ENCODE measurements at places on chromosomes 2 and 18. TPM values are rescaled to one million over a fixed set of nuclear protein-coding genes. Genes with fewer than 3 reads are reported as not detected.

GRCh38 chr2:240846873-240847595 lies 21.6 kb upstream of the AGXT start:
- H3K27me3 ChIP-seq = no peaks in the 10 kb centered on the region
- no peaks in the 10 kb centered on the region for H3K36me3 ChIP-seq
- H3K4me1 ChIP-seq = no peaks in the 10 kb centered on the region
- H3K27ac ChIP-seq = no peak overlapping the region

- no peak for DNase-seq
- H3K27ac ChIP-seq = no peak overlapping the region
- H3K4me3 ChIP-seq = no peak overlapping the region
- no peaks in the 10 kb centered on the region for H3K27me3 ChIP-seq
Observed at GRCh38 chr18:63202828-63203227, 116.7 kb downstream of the BCL2 start.

The TPGS2 gene
- polyA plus RNA-seq = 54.7 TPM

GRCh38 chr2:25286025-25286400 lies 55.7 kb downstream of the DNMT3A start:
- peak; percentile 50 for DNase-seq
- H3K27ac ChIP-seq = peak overlapping the region; percentile 9
- H3K4me3 ChIP-seq = no peak overlapping the region
- H3K4me1 ChIP-seq = no peaks in the 10 kb centered on the region
- peaks cover 73% of the 10 kb centered on the region for H3K36me3 ChIP-seq
- no peaks in the 10 kb centered on the region for H3K27me3 ChIP-seq

GRCh38 chr2:216849987-216850386 lies 9.9 kb downstream of the TNP1 start:
- no peaks in the 10 kb centered on the region for H3K36me3 ChIP-seq
- no peaks in the 10 kb centered on the region for H3K27me3 ChIP-seq
- no peaks in the 10 kb centered on the region for H3K4me1 ChIP-seq
- H3K27ac ChIP-seq = no peak overlapping the region

- no peaks in the 10 kb centered on the region for H3K4me1 ChIP-seq
- H3K4me3 ChIP-seq = no peak overlapping the region
- no peaks in the 10 kb centered on the region for H3K27me3 ChIP-seq
Observed at GRCh38 chr2:239035361-239035814, 187.5 kb downstream of the TWIST2 start.

The TACR1 gene
- not detected for polyA plus RNA-seq

GRCh38 chr2:80141007-80141726 lies 163.4 kb downstream of the LRRTM1 start:
- no peak overlapping the region for H3K4me3 ChIP-seq
- no peaks in the 10 kb centered on the region for H3K36me3 ChIP-seq
- no peak overlapping the region for H3K27ac ChIP-seq
- no peaks in the 10 kb centered on the region for H3K4me1 ChIP-seq
- no peak for DNase-seq

DNA sequence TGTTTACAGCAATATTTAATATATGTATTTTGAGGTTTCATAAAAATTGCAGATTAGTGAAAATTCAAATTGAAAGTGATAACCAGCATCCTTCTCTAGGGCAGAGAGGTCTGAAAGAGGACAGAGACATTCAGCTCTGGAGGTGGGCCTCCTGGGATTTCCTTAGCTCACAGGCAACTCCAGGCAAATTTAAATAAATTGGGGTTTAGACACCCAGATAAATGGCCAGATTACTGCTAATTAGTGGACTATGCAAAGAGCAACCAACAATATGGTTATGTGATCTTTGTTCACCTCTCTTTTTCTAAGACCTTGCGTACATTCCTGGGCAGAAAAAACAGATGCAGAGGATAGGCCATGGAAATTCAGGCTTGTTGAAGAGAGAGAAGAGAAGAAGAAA lies 1282.8 kb upstream of the ACVR2A start:
- H3K27me3 ChIP-seq = no peaks in the 10 kb centered on the region
- H3K27ac ChIP-seq = no peak overlapping the region
- H3K4me1 ChIP-seq = no peaks in the 10 kb centered on the region
- no peak overlapping the region for H3K4me3 ChIP-seq
- H3K36me3 ChIP-seq = no peaks in the 10 kb centered on the region
- no peak for DNase-seq

The SLC40A1 gene
- 72.6 TPM for polyA plus RNA-seq

DNA sequence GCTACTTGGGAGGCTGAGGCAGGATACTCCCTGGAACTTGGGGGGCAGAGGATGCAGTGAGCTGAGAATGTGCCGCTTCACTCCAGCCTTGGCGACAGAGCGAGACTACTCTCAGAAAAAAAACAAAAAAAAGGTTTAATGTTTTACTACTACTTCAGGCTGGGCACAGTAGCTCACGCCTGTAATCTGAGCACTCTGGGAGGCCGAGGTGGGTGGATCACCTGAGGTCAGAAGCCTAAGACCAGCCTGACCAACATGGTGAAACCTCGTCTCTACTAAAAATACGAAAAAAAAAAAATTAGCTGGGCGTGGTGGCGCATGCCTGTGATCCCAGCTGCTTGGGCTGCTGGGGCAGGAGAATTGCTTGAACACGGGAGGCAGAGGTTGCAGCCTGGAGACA lies 75.7 kb upstream of the ATIC start:
- H3K36me3 ChIP-seq = no peaks in the 10 kb centered on the region
- H3K4me3 ChIP-seq = no peak overlapping the region
- H3K27ac ChIP-seq = no peak overlapping the region
- DNase-seq = no peak
- no peaks in the 10 kb centered on the region for H3K27me3 ChIP-seq

GRCh38 chr18:8162802-8163201 lies 446.4 kb upstream of the RAB12 start:
- no peak for DNase-seq
- H3K4me3 ChIP-seq = no peak overlapping the region
- H3K36me3 ChIP-seq = no peaks in the 10 kb centered on the region
- no peaks in the 10 kb centered on the region for H3K4me1 ChIP-seq
- H3K27me3 ChIP-seq = no peaks in the 10 kb centered on the region
- no peak overlapping the region for H3K27ac ChIP-seq

DNA sequence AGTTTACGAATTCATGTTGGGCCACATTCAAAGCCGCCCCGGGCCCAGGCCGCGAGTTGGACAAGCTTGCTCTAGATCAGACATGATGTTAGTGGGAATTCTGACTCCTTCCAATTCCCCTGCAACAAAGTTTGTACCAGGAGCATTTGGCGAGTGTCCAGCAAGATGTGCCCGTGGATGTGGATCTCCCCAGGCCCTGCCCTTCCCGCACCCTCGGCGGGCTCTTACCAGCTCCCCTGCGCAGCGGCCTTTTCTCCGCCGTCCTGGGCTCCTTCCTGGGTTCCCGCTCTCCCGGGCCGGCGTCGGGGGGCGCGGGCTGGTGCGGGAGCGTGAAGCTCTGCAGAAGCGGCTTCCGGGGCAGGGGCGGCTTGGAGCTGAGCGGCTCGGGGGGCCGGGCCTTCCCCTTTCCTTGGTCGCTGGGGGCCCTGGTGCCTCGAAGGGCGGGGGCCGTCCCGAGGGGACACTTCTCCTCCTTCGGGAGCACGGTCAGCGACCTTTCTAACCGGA lies 90.8 kb upstream of the MGAT4A start:
- no peak overlapping the region for H3K4me3 ChIP-seq
- peaks cover 11% of the 10 kb centered on the region for H3K36me3 ChIP-seq
- peaks cover 3% of the 10 kb centered on the region for H3K4me1 ChIP-seq
- no peak overlapping the region for H3K27ac ChIP-seq
- H3K27me3 ChIP-seq = no peaks in the 10 kb centered on the region

All from small intestine (tissue), 16 donors.